ENCODE measurements at places on chromosomes 16 and 17. TPM values are rescaled to one million over a fixed set of nuclear protein-coding genes. Genes with fewer than 3 reads are reported as not detected.

DNA sequence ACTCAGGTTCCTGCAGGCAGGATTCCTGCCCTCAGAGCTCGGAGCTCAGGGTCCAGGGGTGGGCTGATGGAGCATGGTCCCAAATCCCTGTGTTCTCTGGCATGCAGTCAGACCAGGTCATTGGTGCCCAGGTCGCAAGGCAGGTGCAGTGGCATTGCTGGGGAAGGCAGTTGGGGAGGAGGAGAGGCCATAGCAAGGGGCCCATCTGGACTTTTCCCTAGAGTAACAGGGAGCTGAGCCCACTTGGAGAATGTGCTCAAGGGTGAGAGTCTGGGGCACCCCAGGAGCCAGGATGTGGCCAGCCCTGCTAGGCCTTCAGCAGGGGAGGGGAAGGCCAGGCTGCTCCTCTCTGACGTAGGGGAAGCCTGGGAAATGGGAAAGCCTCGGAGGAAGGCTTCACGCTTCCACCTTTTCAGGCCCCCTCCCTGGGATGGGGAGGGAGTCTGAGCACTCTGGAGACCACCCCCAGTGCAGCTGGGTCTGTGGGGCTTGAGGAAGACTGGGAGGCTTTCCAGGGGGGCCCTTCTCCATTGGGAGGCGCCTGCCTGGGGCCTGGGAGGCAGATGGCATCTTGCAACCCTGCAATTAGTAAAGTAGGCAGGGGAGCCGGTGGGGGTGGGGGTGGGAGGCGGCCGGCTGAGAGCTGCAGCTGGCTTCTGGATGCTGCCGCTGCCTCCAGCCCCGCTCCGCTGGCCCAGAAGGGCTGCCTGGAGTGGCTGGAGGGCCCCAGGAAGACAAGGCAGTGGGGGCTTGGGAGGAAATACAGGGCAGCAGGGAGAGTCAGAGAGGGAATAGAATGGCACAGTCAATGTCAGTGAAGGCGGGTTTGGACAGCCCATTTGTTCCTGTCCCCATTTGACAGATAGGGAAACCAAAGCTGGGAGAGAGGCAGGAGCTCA lies 21.1 kb upstream of the DOK4 start:
- peak; percentile 49 for ATAC-seq

The TUBG1 gene
- 42.7 TPM for total RNA-seq

- ATAC-seq: no peak
Measured at GRCh38 chr17:82908543-82909160, 68.8 kb upstream of the ZNF750 start.

The TMEM170A gene
- 7.9 TPM for total RNA-seq

The HBQ1 gene
- 1.3 TPM for total RNA-seq

GRCh38 chr17:31695456-31696090 lies 163.5 kb downstream of the COPRS start:
- ATAC-seq: no peak

DNA sequence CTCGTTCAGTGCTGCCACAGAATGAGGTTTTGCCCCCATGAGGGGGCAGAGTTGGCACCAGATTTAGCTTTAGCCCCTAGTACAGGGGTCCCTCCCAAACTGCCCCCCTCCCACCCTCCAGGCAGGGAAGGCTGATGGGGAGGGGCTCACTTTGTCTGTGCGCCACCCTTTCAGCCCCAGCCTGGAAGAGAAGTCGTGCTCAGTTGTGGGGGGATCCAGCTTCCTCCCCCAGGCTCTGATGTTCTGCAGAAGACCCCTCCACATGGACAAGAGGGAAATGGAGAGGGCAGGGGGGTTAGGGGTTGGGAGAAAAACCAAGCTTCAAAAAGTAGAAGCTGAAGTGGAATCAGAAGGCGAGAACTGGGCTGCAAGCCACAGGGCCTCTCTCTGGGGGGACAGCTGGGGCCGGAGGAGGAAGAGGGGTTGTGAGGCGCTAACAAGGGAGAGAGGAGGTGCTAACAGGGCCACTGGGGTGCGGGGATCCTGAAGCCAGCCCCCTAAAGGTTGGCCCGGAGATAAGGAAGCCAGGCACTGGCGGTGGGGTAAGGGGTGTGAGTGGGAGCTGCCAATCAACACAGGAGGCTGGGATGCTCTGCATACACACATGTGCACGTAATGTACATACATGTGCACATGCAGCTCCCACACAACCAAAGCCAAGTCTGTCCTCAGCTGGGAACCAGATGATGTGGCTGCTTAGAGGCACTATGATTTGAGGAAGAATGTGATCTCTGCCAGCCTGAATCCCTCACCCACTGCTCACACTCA lies 7.0 kb upstream of the TMEM92 start:
- no peak for ATAC-seq

- ATAC-seq: no peak
Measured at GRCh38 chr16:63702981-63703590, 1418.8 kb downstream of the CDH11 start.

The KRT33B gene
- total RNA-seq: not detected

The GNG13 gene
- total RNA-seq: 0.46 TPM

GRCh38 chr17:69461951-69462369 lies 47.5 kb downstream of the MAP2K6 start:
- ATAC-seq: no peak

- ATAC-seq: no peak
Measured at GRCh38 chr17:71203953-71204352, 916.9 kb upstream of the SOX9 start.

DNA sequence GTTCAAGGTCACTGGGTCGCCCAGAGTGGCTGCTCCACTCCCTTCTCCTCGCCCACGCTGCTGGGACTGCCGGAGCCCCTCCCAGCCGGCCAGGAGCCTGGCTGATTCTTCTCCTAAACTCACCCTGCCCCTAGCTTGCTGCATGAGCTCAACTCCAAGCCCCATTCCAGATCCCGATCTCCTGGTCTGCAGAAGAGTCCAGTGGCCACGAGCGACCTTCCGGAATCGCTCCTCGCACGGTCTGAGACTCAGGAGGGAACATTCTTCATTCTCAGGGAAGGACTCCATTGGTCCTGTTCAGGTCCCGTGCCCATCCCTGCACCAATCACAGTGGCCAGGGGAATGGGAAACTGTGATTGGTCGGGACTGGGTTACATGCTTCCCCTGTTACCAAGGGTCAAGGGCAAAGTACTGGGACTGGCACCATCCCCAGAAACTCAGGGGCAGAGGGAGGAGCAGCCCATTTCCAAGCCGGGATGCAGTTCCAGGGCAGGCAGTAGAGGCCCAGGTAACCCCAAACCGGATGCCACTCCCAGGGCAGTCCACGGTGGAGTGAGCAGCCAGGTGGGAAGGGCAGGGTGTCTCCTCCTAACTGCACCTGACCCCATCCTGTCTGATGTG lies 24.5 kb upstream of the CIBAR2 start:
- peak; percentile 17 for ATAC-seq

The MRPS23 gene
- 51.4 TPM for total RNA-seq

- no peak for ATAC-seq
Measured at GRCh38 chr17:64992325-64992802, 64.2 kb downstream of the GNA13 start.

The VASN gene
- total RNA-seq: 9.2 TPM

The GGT6 gene
- total RNA-seq: 0.32 TPM

DNA sequence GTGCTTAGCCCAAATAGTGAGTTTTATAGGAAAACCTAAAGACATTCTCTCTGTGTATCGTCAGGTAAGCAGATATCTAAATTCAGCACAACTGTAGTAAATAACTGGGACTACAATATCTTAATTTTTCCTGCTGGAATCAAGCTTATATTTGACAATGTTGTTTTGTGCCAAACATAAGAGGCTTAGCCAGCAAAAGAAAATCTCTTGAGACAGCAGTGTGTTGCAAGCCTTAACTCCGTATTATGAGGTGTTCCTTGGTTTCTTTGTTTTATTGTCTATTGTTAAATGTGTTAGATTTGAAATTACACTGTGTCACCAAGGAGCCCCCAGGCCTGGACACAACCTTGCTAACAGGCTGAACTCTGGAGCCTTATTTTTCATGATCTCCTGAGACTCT lies 1570.6 kb upstream of the GOT2 start:
- no peak for ATAC-seq

DNA sequence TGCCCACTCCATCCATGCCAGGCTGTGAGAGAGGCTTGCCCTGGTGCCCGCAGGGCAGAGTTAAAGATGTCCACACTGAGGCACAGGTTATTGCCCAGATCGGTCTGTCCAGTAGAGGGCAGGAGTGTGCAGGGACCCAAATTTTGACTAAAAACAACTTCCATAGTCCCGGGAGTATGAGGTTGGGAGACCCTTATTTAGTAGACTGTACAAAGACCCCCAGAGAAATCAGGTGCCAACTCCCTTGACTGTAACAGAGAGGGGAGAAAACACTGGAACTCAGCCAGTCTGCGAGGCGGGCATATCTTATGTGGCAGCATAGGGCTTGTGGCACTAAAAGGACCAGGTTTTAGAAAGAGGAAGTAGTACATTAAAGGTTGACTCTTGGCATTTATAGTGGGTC lies 43.4 kb downstream of the HNF1B start:
- no peak for ATAC-seq

The HBA1 gene
- not detected for total RNA-seq

- ATAC-seq: peak; percentile 24
Measured at GRCh38 chr16:86222547-86222946, 287.8 kb upstream of the FOXF1 start.

GRCh38 chr17:75777296-75777922 lies 7.2 kb upstream of the UNK start:
- no peak for ATAC-seq

The AMFR gene
- total RNA-seq: 67.7 TPM

The CIITA gene
- total RNA-seq: 1.3 TPM

DNA sequence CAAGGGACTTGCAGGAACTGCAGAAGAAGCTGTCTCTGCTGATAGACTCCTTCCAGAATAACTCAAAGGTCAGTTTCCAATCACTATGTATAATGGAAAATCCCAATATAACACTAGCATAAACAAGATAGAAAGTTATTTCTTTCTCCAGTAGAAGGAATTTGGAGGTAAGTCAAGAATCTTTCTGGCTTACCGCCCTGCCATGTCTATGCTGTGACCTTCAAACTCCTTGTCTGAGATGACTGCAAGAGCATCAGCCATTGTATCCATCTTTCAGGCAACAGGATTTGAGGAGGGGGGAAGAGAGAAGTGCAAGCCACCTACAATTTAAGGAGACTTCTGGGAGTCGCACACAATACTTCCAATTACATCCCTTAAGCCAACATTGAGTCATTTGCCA lies 2.7 kb downstream of the LDAF1 start:
- no peak for ATAC-seq

DNA sequence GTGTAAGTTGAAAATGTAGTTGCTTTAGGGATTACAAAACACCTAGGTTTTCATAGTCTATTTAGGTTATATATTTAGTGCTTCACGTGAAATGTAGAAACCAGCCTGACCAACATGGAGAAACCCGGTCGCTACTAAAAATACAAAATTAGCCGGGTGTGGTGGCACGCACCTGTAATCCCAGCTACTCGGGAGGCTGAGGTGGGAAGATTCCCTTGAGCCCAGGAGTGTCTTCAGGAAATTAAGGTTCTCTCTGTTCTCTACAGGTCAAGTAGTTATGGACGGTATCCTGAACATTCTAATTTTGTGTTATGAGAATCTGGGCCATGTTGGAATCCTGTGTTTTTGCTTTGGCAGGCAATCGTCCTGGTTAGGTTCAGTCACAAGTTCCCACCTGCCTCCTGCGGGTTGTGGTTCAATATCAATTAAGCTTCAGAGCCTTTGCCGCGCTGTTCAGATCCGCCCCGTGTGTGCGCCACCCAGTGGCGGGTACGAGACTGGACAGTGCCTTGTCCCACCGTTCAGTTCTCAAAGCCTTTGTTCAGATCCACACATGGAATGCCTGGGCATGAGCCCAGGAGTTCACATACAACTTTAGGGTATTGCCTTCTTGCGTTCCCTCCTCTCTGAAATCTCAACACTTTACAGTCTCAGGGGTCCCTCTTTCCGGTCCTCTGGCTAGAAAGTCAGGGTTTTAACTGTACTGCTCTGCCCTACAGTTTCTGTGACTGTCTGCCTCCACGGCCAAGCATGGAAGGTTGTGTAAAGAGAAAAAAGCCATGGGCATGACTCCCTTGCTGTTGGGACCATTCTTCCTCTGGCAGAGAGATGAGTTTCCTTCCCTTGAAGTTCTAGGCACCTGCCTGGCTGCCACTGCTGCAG lies 41.7 kb downstream of the HEATR6 start:
- peak; percentile 86 for ATAC-seq

GRCh38 chr17:43755389-43755875 lies 3.2 kb downstream of the SOST start:
- no peak for ATAC-seq

DNA sequence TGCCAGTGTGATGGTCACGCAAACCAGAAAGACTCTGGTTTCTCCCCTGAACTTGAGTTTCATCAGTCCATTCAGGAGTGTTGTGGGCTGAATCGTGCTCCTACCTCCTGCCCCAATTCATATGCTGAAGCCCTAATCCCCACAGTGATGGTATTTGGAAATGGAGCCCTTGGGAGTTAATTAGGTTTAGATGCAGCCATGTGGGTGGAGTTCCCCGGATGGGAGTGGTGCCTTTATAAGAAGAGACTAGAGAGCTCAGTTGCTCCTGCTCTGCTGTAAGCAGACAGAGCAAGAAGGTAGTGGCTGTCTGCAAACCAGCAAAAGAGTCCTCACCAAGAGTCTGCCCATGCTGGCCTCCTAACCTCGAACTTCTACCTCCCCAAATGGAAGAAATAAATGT lies 160.3 kb upstream of the DYNLRB2 start:
- ATAC-seq: peak; percentile 78

DNA sequence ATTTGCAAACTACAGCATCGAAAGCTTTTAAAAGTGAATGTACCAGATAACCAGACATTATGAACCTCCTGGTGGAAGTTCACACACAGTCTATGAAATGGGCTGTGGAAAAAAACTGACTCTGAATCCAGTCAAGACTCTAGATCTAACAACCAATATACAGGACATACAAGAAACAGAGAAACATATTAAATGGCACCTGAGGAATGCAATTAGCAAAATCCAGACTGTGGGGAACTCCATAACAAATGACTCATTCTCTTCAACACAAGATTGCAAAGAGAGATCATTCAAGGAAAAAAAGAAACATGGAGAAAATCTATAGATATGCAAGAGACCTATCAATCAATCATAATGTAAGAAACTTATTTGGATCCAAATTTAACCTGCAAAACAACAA lies 119.0 kb downstream of the MYO1D start:
- ATAC-seq: no peak

The HOXB9 gene
- total RNA-seq: not detected

- ATAC-seq: no peak
Measured at GRCh38 chr16:2048116-2048543, 345 bp downstream of the TSC2 start.

DNA sequence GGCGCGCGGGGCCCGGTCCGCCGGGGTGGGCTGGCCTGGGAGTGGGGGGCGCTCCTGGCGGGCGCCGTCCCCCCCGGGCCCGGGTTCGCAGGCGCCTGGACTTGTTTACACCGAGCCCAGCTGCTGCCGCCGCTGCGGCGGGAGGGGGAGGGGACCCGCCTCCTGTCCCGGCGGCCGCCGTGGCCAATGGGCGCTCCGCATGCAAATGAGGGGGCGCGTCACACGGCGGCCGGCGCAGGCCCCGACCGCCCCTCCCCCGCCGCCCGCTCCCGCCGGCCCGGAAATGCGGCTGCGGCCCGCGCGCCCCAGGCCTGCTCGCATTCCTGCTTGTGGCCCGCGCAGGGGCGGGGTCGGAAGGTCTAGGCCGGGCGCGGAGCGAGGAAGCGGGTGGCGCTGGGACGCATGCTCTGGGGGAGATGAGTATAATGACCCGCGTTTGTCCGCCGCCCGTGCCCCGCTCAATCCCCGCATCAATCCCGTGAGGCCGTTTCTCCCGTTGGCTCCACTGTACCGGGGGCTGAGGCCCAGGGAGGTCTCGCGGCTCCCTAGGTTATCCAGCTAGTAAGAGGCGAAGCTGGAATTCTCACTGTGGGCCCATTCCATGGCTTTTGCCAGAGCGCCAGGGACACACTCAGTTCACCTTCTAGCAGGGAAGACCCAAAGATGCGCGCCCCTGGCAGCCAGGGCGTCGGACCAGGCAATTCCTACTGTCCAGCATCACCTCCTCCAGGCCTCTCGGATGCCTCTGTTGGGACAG lies at the start of gene YPEL3:
Gene YPEL3, minus strand, starts transcription at position 109 of the 757 bp plus-strand sequence. CDS start 731 bp downstream, outside the sequence.
- peak; percentile 75 for ATAC-seq
